ENCODE measurements at places on chromosomes 13 and 19.
A peak's percentile ranks its signal among the peaks of the same experiment; 100 is the strongest.

- DNase-seq: no peak
Observed at GRCh38 chr19:41886761-41887710, 4.1 kb downstream of the ARHGEF1 start.

- DNase-seq: no peak
Observed at GRCh38 chr19:13961826-13962698, 9.8 kb downstream of the DCAF15 start.

GRCh38 chr13:35792021-35792420 lies 315.5 kb upstream of the MAB21L1 start:
- no peak for DNase-seq

GRCh38 chr13:20714161-20714560 lies 10.7 kb downstream of the IL17D start:
- no peak for DNase-seq

DNA sequence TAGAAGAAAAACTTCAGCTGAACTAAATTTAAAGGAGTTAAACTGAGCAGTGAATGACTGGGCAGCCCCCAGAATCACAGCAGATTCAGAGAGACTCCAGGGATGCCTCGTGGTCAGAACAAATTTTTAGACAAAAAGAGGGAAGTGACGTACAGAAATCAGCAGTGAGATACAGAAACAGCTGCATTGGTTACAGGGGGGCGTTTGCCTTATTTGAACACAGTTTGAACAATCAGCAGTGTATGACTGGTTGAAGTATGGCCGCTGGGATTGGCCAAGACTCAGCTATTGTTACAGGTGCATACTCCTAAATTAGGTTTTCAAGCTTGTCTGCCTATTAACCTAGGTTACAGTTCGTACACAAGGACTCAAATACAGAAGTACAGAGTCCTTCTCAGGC lies 2.2 kb upstream of the SPRYD7 start:
- DNase-seq: no peak

DNA sequence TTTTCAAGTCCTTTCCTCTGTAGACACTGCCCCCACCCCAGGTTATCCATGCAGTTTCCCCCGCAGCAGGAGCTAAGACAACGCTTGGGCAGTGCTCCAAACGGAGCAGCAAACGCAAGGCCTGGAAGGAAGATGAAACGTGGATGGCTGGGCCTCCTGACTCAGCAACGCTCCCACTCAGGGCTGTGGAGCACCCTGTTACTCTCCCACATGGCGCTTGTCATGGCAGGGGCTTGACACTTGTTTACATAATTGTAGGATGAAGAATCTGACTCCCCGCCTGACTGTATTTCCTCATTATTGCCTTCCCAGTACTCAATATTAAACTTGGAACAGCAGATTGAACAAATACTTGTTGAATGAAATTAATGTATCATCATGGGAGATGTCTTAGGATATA lies 799 bp upstream of the C1QTNF9B start:
- peak; percentile 82 for DNase-seq

Data from fibroblast of pulmonary artery (primary cell).